Urothelium cell line (cell line): ENCODE measurements at places on chromosomes 7 and 10.

DNA sequence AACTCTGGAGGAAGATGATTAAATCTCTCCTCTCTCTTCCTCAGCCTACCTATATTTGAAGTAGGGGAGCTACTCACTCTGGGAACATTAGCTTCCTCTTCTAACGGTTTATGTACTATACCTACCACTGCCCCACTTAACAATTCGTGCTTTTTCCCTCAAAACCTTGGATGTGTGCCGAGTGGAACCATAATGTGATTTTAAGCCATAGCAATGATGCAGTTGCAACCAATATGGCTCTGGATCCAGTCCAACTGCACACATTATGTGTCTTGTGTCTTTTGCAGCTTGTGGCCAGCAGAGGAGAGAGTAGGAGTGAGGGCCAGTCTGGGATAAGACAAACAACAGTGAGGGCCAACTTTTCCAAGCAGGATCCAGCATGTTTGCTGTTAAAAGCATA lies 170.7 kb downstream of the GATA3 start:
- no peak for DNase-seq

- peak; percentile 57 for DNase-seq
Measured at GRCh38 chr10:97169911-97170693, 15.7 kb downstream of the SLIT1 start.

- no peak for DNase-seq
Measured at GRCh38 chr10:104993085-104993484, 352.0 kb downstream of the SORCS3 start.

DNA sequence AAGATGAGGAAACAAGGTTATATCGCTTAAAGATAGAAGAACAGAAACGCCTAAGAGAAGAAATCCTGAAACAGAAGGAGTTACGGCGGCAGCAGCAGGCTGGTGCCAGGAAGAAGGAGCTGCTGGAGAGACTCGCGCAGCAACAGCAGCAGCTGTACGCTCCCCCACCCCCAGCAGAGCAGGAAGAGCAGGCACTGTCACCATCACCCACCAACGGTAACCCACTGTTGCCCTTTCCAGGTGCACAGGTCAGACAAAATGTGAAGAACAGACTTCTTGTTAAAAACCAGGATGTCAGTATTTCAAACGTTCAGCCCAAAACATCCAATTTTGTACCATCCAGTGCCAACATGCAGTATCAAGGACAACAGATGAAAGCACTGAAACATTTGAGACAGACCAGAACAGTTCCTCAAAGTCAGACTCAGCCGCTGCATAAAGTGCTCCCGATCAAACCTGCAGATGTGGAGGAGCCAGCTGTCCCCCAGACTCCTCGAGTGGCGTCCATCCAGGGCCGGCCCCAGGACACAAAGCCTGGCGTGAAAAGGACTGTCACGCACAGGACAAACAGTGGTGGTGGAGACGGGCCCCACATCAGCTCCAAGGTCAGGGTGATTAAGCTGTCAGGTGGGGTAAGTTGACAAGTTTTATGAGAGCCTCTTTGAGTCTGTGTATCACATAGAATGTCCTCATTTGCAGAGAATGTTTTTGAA lies 67.1 kb downstream of the SHH start:
- DNase-seq: no peak

- no peak for DNase-seq
Measured at GRCh38 chr7:151366880-151367222, 25.2 kb downstream of the NUB1 start.

GRCh38 chr7:84370114-84370513 lies 175.5 kb upstream of the SEMA3A start:
- DNase-seq: no peak

DNA sequence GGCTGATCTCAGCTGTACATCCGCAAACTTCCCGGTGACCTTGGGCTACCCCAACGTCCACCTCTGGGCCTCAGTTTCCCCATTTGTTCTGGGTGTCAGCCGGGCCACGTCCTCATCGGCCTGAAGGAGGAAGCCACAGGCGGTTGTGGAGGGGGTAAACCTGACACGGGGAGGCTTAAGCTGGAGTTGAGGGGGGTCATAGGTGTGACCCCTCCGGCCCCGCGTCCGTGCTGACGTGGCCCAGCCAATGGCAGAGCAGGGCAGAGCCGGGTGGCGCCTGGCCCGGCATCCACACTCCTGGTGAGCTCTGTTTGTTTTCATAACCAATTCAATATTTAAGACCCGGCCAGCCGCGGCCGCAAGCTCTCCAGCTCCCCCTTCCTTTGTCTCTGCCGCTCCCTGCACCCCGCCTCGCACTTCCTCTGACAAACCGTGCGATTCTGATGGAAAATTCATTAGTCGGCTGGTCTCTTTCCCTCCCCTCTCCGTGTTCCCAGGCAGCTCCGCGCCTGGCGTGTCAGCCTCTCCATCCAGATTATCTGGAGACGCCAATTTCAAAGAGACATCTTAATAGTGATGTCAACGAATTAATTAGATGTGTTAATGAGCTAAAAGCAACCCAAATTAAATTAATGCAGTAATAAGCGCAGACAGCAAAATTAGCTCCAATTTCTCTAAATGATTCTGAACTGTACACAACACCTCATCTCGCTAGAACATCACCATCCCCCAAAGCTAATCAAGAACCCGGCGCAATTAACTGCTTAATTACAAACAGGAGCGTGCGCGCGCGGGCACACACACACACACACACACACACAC lies 55.4 kb downstream of the MICALL2 start:
- DNase-seq: peak; percentile 73

- no peak for DNase-seq
Measured at GRCh38 chr10:20085115-20085514, 268.9 kb downstream of the PLXDC2 start.

DNA sequence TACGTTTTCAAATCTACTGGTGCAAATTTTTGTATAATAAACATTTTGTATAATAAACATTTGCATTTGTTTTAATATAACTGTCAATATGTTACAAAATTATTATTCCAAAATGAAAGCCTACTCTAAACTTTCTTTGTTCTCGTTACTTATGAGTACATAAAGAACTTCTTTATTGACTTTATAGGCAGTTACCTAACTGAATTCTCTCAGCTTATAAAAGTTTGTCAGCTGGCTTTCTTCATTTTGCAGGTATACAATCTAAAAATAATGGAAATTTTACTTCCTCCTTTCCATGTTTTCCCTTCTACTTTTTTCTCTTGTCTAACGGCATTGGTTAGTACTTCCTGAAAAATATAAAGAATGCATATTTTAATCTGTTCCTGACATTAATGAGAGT lies 137.1 kb downstream of the CHCHD3 start:
- no peak for DNase-seq

- DNase-seq: no peak
Measured at GRCh38 chr7:55044791-55045190, 26.0 kb downstream of the EGFR start.

- no peak for DNase-seq
Measured at GRCh38 chr7:129531721-129532120, 29.4 kb downstream of the SMKR1 start.

- no peak for DNase-seq
Measured at GRCh38 chr7:111043561-111043960, 47.4 kb upstream of the LRRN3 start.

GRCh38 chr10:79335094-79335469 lies 12.2 kb upstream of the PPIF start:
- DNase-seq: no peak

GRCh38 chr7:108136191-108136688 lies 6.1 kb upstream of the LAMB4 start:
- DNase-seq: no peak

DNA sequence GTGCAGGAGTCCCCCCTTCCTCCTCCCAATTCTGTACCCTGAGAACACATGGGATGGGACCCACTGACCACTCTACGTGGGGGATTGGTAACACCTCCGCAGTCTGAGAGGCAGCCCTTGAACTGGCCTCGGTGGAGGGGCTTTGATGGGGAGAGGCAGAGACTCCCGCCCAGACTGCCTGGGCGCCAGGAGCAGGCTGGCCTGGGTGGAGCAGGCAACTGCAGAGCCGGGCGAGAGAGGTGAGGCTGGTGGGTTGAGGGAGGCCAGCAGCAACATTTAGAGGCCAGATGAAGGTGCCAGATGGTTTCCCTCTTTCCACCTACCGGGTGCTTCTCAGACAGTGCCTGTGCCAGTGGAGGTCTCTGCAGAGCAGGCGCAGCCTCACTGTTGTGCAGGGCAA lies 30.7 kb upstream of the ZNF467 start:
- DNase-seq: no peak
